ENCODE measurements at places on chromosomes 5 and 9.

DNA sequence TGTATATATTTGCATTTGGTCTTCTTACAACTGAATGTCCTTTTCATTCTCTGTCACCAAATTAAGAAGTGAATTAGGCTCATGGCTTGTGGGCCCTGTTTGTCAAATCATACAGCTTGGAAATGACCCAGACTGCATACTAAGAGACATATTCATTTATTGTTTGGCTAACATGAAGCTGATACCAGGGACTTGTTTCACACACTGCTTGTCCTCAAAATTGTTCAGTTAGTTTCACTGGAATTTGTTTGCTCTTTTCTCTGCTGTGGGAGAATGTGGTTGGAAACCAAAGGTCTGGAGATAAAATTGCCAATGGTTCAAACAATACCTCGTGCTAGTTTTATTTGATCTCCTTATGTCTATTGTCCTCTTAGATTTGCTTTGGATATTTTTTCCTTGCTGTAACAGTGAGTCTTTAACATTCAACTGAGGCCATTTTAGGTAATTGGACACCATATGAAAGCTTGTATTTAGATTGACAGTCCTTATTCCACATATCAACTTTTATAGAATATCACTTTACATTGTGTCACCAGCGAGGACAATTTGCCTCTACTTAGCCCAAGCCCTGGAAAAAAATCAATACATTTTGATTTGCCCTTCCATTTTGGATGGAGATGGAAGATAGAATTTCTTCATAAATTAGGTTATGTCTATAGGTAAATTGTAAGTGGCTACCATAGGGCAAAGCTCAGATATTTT, 144.3 kb upstream of the MTAP start:
- DNase-seq: no peak

DNA sequence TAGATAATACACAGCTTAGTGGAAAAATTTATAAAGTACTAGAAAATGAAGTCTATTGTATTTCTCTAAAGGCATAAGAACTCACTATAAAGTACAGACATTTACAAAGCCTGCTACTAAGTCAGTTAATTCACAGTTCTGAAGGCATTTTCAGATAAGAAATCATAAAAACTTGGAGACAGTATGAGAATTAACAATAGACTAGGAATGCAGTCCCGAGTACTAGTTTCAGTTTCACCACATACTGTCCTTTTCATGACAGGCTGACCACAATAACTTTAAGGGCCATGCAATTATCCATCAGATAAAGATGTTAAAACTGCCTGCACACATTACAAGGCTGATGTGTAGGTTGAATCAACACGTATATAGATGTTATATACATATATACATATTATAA, 362.6 kb upstream of the SMC2 start:
- DNase-seq: no peak

DNA sequence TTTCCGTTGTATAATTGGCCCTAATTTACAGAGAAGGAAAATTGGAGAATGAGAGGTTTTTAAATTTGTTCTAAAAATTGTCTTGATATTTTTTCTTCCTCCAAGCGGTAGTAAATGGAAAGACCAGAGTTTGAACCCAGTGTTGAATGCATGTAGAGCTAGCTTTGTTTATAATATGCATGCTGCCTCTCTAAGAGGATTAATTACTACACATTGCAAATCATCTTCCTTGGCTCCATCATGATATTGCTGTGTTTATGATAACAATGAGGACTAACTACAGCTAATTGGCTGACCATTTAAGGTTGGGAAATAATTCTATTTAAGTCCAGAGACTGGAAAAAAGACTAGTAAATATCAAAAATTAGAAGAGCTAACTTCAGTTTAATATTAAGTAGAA, 338.5 kb downstream of the PLK2 start:
- no peak for DNase-seq

DNA sequence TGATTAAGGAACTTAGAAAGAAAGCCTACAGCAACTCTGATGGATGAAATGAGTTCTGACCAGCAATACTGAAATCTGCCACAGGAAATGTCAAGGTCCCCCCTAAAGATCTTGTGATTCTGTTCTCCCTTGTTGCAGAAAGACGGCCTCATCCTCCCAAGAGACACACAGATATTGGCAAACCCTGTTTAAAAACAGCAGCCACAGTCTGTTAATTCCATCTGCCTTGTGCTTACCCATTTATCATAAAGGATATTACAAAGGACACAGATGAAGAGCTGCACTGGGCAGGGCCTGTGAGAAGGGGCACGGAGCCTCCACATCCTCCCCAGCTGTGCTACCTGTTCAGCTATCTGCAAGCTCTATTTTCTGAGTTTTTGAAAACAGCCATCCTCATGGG, 15.2 kb downstream of the RAPGEF1 start:
- no peak for DNase-seq

DNA sequence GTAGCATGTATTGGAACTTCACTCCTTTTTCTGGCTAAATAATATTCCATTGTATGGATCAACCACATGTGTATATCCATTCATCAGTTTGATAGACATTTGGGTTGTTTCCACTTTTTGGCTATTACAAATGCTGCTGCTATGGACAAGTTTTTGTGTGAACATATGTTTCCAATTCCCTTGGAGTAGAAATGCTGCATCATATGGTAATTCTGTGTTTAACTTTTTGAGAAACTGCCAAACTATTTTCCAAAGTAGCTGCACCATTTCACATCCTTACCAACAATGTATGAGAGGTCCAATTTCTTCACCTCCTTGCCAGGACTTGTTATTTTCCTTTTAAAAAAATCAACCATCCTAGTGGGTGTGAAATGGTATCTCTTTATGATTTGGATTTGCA, 8.4 kb downstream of the FRRS1L start:
- DNase-seq: peak; percentile 84

- DNase-seq: no peak
These were observed 21.9 kb upstream of the AUH start for GRCh38 chr9:91383577-91383976.

GRCh38 chr9:137432687-137433348, 8.3 kb downstream of the ENTPD8 start:
- no peak for DNase-seq

DNA sequence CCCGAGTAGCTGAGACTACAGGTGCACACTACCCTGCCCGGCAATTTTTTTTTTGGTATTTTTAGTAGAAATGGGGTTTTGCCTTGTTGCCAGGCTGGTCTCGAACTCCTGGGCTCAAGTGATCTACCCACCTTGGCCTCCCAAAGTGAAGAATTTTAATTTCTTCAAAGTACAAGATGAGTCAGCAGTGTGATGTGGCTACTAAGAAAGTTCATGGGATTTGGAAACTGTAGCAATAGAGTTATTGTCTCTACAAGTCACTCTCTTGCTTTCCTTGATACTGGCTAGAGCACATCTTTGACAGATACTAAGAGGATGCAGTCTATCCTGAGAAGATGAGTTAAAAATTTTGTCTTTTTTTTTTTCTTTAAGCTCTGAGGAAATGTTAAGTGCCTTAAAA, 1.6 kb downstream of the CREB3 start:
- no peak for DNase-seq

GRCh38 chr5:95086927-95087815, 197.7 kb downstream of the MCTP1 start:
- no peak for DNase-seq

- DNase-seq: no peak
These were observed 238.4 kb upstream of the CD180 start for GRCh38 chr5:67435032-67435431.

- DNase-seq: no peak
These were observed 58.6 kb downstream of the WDR70 start for GRCh38 chr5:37437711-37438110.

GRCh38 chr9:132645306-132645705, 24.5 kb downstream of the DDX31 start:
- no peak for DNase-seq

- no peak for DNase-seq
These were observed 380.3 kb upstream of the TNC start for GRCh38 chr9:115498303-115498702.

DNA sequence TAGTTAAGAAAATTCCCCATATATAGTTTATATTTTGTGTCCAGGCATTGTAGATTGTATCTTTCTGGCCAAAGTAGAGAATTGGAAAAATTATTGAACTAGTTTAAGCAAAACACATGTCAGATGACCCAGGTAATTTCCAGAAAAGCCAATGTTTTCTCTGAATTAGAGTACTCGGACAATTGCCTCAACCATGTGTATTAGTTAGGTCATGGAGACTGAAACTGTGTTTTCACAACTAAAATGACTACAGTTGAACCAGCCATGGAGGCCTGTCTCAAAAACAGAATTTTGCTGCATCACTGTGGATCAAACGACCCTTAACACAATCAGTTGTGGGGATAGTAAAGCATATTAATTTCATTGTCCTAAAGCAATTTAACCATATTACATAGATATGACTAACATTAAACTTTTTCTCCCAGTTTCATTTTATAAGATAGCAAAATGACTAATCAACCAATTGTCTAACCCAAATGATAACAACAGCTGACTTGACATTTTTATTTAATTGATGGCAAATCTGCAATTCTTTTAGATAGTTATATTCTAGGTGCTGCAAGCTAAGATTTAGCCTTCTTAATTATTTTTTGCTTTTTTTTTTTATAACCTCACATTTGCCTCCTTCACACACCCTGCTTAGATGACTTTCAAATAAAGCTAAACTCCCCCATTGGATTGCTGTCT, 39.2 kb upstream of the SPDL1 start:
- no peak for DNase-seq

DNA sequence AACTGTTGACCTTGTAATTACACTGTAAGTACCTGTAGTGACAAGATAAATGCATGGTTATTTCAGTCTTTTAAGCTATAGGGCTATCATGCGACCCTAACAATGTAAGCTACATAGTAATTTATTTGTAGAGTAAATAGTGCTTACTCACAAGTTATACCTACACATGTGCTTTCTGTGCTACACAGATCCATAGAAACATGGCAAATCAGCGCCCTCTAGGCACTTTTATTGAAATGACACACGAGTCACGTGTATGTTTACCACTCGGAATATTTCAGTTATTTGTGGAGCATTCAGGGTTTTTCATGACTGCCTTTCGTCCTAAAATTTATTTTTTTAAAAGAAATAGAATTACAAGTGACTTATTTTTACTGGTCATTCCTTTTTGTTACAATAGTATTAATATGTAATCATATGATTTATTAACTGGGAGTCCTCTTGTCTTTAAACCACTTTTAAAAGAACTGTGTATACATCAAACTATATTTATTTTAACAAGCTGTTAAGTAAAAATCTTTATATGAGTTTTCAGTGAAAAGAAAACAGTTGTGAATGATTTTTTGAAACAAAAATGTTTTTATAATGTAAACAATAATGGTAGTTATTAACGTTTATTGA, 1242.3 kb upstream of the WWC1 start:
- DNase-seq: peak; percentile 22

DNA sequence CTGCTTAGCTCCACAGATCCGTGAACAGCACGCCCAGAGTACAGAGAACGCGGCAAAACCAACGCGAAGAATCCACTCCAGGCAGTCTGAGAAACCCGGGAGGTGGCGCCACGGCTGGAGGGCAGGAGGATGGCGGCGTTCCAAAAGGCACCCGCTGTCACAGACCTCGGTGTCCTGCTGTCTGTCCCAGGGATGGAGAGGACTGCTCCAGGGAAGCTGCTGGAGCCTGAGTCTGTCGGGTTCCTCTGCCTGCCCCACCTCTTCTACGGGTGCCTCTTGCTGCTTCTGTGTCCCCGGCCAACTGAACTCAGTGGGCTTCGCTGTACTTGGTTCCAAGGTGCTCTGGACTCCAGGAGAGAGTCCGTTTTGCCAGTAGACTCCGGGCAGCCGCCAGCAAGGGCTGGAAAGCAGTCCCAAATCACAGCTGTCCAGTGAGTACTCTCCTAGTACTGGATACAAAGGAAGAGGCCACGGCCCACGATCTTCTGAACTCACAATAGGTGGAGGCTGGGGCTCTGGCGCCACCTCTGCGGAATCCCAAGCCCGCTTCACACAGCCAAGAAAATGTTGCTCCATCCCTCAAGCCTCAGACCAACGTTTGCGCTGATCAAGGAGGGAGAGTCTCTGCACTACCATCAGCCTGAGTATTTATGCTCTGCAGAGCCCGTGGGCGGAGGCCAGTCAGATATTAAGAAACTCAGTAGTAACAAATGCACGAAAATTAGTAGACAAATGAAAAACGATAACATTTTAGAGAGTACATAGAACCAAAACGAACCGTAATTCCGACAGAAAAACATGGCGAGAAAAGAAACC, 440 bp downstream of the ANXA2R start:
- DNase-seq: no peak

DNA sequence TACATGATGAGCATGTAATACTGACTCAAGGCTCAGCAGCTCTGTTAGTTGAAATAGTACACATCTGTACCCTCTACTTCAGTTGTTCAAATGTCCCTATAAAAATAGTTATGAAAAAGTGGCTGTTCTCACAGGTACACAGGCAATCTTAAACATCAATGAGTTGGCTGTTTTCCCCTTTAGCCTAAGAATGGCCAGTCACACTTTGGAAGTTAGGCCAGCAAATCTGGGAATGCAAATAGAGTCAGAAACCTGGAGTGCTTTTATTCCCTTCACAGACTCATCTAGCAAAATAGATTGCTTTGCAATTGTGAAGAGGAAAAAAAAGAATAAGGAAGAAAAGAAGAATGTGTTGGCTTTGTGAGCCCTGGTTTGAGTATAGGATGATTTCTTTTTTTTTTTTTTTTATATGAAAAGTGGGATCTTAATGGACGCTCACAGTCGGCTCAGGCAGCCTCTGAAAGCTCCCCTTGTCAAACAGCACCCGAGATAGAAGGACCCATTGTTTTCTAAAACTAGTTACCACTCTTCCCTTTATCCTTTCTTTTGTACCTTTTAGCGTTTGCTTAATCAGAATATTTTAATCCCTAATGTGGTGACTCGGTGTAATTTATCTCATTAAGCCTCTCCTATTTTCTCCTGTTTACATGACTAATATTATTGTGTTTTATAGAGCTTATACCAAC, 27.9 kb upstream of the TLE1 start:
- no peak for DNase-seq

DNA sequence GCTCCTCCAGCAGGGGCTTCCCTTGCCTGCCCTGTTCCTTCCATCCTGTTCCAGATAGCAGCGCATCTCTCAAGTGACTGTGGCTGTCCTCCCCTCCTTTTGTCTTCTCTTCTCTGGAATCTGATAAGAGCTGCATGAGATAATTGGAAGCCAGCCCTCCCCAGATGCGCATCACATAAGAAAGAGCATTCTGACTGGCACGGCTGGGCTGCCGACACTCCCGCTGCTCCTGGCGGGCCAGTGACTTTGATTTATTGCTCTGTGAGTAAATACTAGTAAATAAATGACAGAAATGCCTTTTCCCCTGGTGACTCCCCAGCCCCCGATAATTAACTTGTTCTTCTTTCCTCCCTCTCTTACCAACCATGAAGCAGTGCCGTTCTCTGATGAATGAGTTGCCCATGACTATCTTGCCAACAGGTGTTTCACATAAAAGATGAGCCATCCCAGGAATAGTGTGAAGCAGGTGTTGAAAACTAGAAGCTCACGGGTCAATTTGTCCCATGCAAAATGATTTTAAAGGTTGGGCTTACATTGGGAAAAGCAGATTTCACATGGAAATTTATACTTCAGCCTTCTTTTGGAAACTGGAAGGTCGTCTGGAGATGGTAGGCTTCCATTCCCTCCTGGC, 212.3 kb downstream of the ERCC6L2 start:
- no peak for DNase-seq

GRCh38 chr5:106142116-106142515, 1528.6 kb downstream of the EFNA5 start:
- DNase-seq: no peak

All from fibroblast of skin of left biceps (primary cell).